ENCODE measurements at places on chromosomes 3 and 15. TPM values are rescaled to one million over a fixed set of nuclear protein-coding genes. Genes with fewer than 3 reads are reported as not detected.

LTF gene
- total RNA-seq, result 0.51 TPM

SLC38A3 gene
- total RNA-seq, result not detected

CCR8 gene
- total RNA-seq, result not detected

C2CD4A gene
- total RNA-seq, result 2.7 TPM

LIPH gene
- not detected for total RNA-seq

PFN2 gene
- total RNA-seq, result 16.8 TPM

RGMA gene
- total RNA-seq, result 0.47 TPM

TTLL13 gene
- total RNA-seq, result 0.09 TPM

REC114 gene
- total RNA-seq, result not detected

P2RY1 gene
- total RNA-seq, result 0.88 TPM

GABRR3 gene
- total RNA-seq, result not detected

UNC13C gene
- not detected for total RNA-seq

KNSTRN gene
- total RNA-seq, result 61.2 TPM

GOLGA6L9 gene
- 0.85 TPM for total RNA-seq

ALDH1A3 gene
- 51.2 TPM for total RNA-seq

MKRN2OS gene
- not detected for total RNA-seq

SIDT1 gene
- total RNA-seq, result 0.09 TPM

STRIT1 gene
- not detected for total RNA-seq

UBE2Q2 gene
- 69.1 TPM for total RNA-seq

CADPS gene
- total RNA-seq, result not detected

ARPP21 gene
- total RNA-seq, result not detected

ONECUT1 gene
- not detected for total RNA-seq

CHRNB4 gene
- total RNA-seq, result not detected

TGM5 gene
- total RNA-seq, result not detected

CFAP92 gene
- 1.9 TPM for total RNA-seq

TMEM108 gene
- total RNA-seq, result 0.23 TPM

CTXN2 gene
- not detected for total RNA-seq

LDHAL6B gene
- not detected for total RNA-seq

GPR87 gene
- total RNA-seq, result not detected

GOLGA8Q gene
- 0.85 TPM for total RNA-seq

DPH3 gene
- total RNA-seq, result 26.8 TPM

C3orf80 gene
- not detected for total RNA-seq

KCNAB1 gene
- 0.17 TPM for total RNA-seq

NEIL1 gene
- 21.7 TPM for total RNA-seq
